ENCODE measurements at places on chromosomes 7 and 10.

DNA sequence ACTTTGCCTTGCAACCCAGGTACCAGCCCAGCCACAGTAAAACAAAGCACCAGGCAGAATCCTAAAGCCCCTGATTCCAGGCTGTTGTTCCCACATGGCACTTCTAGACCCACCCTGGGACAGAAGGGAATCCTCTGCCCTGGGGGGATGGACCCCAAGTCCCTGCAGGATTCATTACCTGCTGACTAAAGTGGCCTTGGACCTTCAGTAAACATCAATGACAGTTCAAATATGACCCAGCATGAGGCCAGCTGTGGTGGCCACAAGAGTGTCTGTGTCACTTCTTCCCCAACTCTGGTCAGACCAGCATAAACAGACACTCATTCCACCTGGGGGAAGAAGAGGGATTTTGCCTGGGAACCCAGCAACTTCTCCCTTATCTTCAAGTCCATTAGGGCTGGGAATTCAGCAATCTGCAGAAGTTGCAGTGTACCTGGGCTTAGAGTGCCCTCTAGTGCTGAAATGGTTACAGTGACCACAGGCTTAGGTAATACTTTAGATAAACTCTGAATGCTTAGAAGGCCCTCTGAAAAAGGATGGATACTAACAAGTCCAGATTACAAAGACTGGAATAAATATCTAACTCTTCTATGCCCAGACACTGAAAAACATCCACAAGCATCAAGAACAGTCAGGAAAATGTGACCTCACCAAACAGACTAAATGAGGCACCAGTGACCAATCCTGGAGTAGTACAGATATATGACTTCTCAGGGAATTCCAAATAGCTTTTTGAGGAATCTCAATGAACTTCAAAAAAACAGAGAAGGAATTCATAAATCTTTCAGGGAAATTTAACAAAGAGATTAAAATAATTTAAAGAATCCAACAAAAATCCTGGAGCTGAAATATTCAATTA is 108.5 kb upstream of the TMEM168 start:
- DNase-seq, result peak; percentile 46

GRCh38 chr10:129820451-129820850 is 143.6 kb downstream of the EBF3 start:
- no peak for DNase-seq

DNA sequence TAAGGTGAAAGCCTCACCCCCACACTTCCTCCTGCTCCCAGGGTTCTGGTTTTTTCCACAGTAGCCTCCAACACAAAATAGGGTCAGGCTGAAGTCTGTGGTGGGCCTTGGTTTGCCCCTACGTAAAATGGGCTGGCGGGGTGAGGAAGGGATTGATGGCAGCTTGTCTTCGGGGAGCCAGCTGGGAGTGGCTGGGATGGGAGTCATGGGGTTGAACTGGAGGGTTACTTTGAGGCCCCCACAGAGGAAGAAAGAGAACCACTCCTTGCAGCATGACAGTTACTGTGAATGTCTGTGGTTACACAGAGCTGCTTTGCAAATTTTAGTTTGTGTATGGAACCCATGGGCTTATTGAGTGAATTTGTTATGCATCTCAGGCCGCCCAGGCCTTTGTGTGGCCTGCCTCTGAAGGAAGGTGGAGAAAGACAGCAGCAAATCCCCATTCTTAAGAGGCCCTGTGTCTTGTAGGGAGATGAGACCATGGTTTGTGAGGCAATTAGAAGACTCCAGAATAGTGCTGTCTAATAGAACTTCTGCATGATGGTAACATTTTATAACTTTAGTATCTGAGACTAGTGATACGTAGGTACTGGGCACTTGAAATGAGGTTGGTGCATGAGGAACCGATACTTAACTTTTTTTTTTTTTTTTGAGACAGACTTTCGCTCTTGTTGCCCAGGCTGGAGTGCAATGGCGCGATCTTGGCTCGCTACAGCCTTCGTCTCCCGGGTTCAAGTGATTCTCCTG is 8.1 kb downstream of the TRIM8 start:
- no peak for DNase-seq

- DNase-seq, result no peak
These were observed 9.1 kb downstream of the LOXL4 start for GRCh38 chr10:98258683-98259454.

- DNase-seq, result no peak
These were observed 430.7 kb downstream of the PARD3 start for GRCh38 chr10:34384372-34384771.

- no peak for DNase-seq
These were observed 27.4 kb downstream of the MINPP1 start for GRCh38 chr10:87531908-87532622.

DNA sequence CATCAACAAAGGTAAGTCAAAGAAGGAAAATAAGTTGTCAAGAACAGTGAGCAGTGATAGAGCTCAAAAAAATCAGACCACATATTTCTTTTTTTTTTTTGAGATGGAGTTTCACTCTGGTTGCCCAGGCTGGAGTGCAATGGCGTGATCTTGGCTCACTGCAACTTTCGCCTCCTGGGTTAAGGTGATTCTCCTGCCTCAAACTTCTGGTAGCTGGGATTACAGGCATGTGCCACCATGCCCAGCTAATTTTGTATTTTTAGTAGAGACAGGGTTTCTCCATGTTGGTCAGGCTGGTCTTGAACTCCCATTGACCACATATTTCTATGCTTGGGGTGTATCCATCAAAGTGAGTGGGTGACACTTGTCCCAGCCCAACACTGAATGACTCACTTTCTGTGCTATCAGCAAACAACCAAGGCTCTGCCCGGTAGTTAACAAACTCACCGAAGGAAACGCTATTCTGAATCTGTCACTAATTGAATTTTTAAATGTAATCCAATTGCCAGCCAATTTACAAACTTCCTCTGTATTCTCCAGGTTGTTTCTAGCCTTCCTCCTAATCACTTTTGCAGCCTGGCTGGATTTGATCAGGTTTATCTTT is 19.6 kb upstream of the SMNDC1 start:
- DNase-seq, result no peak

DNA sequence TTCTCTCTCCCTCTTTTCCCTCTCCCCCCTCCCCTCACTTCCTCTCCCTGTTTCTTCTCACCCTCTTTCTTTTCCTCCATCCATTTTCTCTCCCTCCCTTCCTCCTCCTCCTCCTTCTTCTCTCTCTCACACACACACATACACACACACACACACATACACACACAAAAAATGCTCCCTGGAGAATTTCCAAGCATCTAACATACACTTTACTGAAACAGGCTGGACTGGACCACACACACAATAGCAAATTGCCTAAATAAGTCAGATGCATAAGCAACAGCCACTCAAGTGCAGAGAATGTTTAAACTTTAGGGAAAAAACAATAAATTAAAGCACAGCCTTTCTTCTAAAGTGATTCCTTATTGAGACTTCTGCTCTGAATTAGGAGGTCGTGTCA is 267.7 kb downstream of the FGFR2 start:
- DNase-seq, result no peak

DNA sequence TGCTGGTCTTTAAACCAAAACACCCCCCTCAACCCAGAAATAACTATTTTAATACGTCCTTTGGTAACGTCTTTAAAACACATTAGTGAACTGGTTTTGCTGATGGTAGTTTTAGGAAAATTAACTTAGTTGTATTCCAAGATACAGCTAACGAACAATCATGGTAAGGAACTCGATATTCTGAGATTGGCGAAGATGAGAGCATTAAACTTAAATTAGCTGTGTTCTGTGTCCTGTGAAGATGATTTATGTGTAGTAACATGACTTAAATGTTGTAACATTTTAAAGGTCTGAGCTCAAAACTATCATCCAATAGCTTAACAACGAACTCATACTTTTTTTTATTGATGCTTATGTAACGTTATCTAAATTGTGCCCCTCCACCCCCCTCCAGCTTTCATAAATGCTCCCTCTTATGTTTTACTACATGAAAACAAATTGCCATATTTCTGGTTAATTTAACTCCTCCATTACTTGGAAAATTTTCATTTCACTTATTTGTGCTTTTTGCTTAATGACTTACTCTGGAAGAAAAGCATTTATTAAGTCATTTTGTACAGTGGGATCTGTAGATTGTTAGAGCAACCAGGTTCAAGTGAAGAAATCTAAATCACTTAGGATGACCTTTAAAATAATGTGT is 1.7 kb downstream of the SDK1 start:
- DNase-seq, result no peak

DNA sequence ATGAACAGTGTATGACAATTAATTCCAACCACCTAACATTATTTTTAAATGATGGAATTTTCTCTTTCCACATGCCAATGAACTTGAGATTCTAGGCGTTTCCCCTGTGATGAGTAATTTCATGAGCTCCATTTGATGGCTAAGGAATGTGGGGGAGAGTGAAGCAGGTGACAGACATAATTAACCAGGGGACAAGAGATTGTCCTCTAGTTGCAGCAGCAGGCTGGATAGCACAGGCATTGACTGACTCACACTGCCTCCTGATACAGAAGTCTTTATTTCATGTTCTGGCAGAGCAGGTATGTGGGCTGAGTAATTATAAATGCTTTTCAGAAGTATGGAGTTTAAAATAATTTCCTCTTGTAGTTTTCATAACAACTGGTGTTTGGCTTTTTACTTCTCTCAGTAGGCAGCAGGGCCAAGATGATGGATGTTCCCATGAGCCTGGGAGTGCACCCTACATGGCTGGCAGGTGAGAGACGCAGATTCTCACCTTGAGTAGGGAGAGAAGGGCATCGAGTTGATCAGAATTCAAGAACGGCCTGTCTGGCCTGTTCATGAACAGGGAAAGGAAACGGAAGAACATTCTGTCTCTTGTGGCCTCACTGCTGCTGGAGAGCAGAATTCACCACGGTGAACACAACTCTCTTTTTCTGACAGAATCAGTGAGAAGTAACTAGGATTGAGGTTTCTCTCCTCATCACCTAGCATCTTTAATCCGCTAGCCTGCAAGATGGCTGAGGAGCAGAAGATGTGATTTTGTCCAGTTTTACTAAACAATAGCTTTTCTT is 118.8 kb downstream of the AOAH start:
- DNase-seq, result peak; percentile 39

- DNase-seq, result peak; percentile 74
These were observed 41.5 kb downstream of the ASB4 start for GRCh38 chr7:95527033-95527775.

DNA sequence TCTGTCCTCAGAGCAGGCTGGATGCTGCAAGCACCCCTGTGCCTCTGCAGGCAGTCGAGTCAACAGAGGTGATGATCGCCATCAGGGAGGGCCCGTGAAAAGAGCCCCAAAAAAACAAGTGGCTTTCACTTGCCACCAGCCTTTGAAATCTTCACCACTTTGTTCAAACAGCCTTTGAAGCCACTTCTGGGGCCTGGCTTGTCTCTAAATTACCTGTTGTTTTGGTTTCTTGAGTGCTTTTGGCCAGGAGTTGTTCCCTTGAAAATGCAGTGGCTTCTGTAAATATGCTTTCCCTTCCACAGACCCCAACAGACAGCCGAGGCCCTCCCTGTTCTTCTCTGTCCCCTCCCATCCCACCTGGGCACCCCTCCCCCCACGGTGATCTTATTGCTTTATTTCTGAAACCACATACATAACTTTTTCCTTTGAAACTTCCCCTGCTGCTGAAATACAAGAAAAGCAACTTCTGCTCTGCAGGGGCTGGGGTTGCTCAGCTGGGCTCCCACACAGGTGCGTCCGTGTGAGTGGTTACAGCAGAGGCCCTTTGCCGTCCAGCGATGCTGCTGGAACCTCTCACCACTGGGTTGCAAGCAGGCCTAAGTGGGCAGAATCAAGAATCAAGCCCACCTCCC is 283.8 kb upstream of the SHH start:
- DNase-seq, result no peak

- DNase-seq, result no peak
These were observed 14.1 kb downstream of the MAP3K8 start for GRCh38 chr10:30448092-30448491.

GRCh38 chr10:92916433-92916832 is 68.1 kb downstream of the EXOC6 start:
- no peak for DNase-seq

GRCh38 chr7:4091767-4092166 is 590.3 kb upstream of the FOXK1 start:
- DNase-seq, result no peak

GRCh38 chr10:1381339-1381738 is 325.2 kb downstream of the WDR37 start:
- DNase-seq, result no peak

GRCh38 chr10:7389844-7390243 is 21.0 kb downstream of the SFMBT2 start:
- DNase-seq, result no peak

- DNase-seq, result no peak
These were observed 8.0 kb upstream of the MNX1 start for GRCh38 chr7:157018328-157018996.

- DNase-seq, result peak; percentile 58
These were observed at the start of gene ZNF487 for GRCh38 chr10:43436291-43437140. Gene ZNF487 (plus strand): TSS chr10:43437111. CDS start chr10:43475814, 38,703 bp downstream.

GRCh38 chr7:134298902-134299683 is 17.6 kb downstream of the SLC35B4 start:
- DNase-seq, result peak; percentile 81

GRCh38 chr7:22591271-22591670 is 91.3 kb upstream of the STEAP1B start:
- no peak for DNase-seq

DNA sequence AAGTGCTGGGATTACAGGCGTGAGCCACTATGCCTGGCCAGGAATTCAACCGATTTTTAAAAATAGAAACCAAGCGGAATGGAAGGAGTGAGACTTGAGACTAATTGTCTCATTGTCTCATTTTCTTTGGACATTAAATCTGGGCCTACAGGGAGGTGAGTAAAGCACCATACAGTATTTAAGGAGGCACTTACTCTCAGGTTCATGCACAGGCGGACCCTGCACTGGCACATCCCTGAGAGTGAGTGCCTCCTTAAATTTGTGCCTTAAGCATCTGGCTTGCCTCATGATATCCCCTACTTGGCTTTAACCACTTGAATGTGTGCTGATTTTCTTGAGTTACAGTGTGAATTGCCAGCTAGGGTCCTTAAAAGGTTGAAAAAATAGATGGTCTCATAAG is 10.6 kb downstream of the UBE3C start:
- no peak for DNase-seq

GRCh38 chr10:129459762-129460539 is 7.1 kb upstream of the MGMT start:
- DNase-seq, result no peak

GRCh38 chr7:129067943-129068548 is 13.1 kb upstream of the TNPO3 start:
- no peak for DNase-seq

DNA sequence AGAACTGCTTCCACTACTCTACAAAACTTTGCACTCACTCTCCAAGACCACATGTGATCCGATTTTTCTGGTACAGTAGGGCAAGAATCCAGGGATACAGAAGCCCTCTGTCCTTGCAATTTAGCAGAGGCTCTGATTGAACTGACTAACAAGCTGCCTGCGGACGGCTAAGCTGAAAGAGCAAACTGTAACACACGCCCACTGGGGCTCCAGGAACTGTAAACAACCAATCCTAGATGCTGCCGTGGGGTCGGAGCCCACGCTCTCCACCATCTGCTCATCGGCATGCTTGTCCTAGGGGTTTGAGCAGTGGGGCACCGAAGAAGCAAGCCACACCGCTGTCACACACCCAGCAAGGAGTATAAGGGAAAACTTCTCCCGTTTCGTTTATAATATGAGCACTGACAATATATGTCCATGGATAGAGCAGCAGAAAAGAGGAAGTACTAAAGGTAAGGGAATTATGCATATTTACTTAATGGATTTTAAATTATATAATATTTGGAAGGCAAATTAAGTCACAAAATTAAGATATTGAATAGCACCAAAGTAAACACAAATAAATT is 634.4 kb upstream of the POT1 start:
- no peak for DNase-seq

- no peak for DNase-seq
These were observed at the start of gene NPC1L1 for GRCh38 chr7:44541028-44541869. Gene NPC1L1 (minus strand): TSS chr7:44541330. CDS start chr7:44541259, 71 bp downstream.

GRCh38 chr10:81680359-81680758 is 194.6 kb upstream of the NRG3 start:
- DNase-seq, result no peak
